ENCODE measurements at places on chromosomes 16 and 17.

DNA sequence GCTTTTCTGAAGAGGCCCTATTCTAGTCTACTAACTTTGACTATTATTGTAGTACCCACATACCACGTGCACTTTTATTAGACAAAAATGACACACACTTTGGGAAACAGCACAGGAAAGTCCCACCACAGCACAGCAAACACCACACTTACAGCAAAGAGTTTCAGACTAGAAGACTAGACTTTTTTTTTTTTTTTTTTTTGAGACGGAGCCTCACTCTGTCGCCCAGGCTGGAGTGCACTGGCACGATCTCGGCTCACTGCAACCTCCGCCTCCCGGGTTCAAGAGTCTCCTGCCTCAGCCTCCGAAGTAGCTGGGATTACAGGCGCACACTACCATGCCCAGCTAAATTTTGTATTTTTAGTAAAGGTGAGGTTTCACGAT lies 20.1 kb downstream of the YWHAE start:
- peak; percentile 59 for DNase-seq

- DNase-seq, result no peak
These were observed 47.5 kb upstream of the CES5A start for GRCh38 chr16:55922662-55923061.

- DNase-seq, result no peak
These were observed 595.2 kb upstream of the KIF2B start for GRCh38 chr17:53227514-53227913.

DNA sequence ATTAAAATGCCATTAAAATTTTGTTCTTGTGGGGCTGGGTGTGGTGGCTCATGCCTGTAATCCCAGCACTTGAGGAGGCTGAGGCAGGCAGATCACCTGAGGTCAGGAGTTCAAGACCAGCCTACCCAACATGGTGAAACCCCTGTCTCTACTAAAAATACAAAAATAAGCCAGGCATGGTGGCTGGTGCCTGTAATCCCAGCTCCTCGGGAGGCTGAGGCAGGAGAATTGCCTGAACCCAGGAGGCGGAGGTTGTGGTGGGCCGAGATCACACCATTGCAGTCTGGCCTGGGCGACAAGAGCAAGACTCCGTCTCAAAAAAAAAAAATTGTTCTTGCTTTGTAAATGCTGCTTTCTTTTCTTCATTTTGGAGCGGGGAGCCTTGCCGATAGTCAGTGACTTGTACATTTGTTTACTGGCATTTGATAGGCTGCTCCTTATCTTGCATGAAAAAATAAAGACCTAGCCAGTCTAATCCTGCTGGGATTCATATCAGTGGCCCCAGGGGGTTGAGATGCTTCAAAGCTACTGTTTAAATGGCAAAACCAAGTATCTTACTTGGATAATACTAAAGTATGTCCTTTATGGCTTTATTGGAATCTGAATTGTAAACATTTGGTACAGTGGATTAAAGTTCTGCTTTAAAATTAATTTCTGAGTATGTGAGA lies 3.3 kb upstream of the CLTC start:
- DNase-seq, result no peak

DNA sequence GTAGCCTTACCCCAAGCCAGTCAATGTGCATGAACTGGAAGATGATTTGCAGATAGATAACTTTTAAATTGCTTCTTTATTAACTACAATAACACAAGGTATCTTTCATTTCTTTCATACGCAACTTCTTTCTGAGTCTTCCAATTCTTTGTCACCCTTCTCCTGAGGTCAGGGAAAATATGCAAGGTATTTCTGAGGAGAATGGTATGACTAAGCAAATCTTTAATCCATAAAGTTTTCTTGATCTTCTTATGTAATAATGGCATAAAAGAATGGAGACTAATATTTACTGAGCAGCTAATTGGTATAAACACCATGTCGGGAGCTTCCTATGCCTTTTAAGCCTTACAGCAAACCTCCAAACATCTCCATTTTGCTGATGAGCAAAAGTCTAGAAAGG lies 438.9 kb downstream of the KCNJ2 start:
- DNase-seq, result no peak

GRCh38 chr17:80633994-80634566 lies 89.4 kb downstream of the RPTOR start:
- no peak for DNase-seq

- no peak for DNase-seq
These were observed 10.7 kb upstream of the DRC7 start for GRCh38 chr16:57683636-57684545.

GRCh38 chr17:27889711-27890251 lies 3.4 kb downstream of the LYRM9 start:
- no peak for DNase-seq

- no peak for DNase-seq
These were observed 4.9 kb downstream of the DOK4 start for GRCh38 chr16:57481421-57481820.

DNA sequence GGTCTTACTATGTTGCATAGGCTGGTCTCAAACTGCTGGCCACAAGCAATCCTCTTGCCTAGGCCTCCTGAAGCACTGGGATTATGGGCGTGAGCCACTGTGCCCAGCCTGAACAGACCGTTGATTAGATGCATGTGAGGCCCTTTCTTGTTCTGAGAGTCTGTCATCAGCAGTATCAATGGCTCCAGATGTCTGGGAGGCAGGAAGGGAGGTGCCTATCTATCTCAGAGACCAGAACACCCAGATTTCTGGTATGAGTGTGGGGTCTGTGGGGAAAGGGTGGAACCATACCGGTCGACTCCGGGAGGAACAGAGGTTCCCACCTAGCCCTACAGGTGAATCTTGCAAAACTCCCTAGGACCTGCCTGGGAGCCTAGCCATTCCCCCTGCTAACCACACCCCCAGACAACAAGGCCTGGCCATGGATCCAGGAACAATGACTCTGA lies 71.7 kb downstream of the PRKCB start:
- DNase-seq, result no peak

DNA sequence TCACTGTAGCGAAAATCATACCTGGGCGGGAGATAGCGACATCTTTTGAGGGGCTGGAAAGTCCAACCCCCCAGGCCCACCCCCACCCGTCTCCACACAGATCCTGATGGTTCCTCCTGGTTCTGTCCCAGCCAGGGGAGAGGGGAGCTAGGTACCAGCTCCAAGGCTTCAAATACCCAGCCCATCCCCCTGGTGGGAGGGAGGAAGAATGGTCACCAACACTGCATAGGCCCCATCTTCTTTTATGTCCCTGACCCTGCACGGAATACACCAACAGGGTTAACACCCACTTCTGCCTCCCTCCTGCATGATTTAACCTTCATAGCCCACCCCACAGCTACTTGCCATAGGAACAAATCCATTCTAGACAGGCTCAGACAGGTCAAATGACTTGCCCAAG lies 9.3 kb downstream of the HAP1 start:
- no peak for DNase-seq

DNA sequence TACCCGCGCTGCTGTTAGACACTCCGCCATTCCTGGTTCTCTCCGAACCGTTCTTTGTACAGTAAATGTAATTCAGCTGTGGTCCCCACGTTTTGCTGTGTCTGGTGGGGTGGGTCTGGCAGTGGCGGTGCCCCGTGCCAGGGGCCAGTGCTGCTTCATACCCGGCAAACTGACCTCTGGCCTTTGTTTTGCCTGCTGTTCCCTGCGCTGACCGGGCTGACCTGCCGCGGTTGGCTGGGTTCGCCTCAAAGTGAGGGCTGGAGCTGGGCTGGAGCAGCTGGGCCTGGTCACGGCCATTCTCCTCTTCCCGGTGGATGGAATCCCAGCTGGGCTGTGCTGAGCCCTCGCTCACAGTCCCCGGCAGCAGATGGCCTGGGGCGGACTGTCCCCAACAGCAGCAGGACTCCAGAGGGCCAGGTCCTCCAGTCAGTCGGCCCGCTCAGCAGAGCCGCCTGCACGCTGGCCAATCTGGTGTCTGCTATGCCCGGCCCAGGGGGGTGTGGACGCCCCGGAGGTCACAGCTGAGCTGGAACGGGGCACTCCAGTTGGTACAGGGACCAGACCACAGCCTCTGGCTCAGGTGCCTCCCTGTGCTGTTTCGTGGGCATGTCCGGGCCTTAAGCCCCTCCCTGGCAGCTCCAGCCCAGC lies 1.5 kb upstream of the WFIKKN1 start:
- no peak for DNase-seq

- no peak for DNase-seq
These were observed 10.9 kb downstream of the KIFC3 start for GRCh38 chr16:57791195-57791892.
